ENCODE measurements at places on chromosomes 13 and 19.

GRCh38 chr19:41785653-41786052 lies 10.7 kb upstream of the CEACAM3 start:
- peak; percentile 85 for DNase-seq

DNA sequence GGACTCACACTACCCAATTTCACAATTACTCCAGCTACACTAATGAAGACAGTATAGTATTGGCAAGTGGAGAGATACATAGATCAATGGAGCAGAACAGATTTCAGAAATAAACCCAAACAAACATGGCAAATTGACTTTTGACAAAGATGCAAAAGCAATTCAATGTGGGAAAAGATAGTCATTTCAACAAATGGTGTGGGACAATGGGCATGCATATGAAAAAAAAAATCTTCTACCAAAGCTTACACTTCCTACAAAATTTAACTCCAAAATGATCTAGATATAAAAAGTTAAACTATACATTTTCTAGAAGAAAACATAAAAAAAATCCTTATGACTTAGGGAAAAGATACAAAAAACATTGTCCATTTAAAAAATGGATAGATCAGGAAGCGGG lies 2.7 kb upstream of the IGFL4 start:
- no peak for DNase-seq

DNA sequence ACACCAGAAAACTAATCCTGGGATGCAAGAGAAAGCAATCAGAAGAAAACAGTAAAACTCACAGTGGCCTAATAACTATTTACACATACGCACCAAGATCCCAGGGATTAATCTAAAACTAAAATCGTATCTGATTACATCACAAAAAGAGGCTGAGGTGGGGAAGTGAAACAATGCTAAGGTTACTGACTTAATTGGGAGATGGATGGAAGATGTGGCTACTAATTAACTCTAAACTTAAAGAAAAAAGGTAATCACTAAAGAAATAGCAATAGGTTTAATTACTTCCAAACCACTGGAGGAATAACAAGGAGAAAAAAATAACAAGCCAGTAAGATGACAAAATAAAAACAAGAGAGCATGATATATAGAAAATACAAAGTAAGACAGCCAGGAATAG lies 50.4 kb downstream of the NUFIP1 start:
- no peak for DNase-seq

- DNase-seq = no peak
Observed at GRCh38 chr13:106468207-106468606, 67.3 kb downstream of the EFNB2 start.

DNA sequence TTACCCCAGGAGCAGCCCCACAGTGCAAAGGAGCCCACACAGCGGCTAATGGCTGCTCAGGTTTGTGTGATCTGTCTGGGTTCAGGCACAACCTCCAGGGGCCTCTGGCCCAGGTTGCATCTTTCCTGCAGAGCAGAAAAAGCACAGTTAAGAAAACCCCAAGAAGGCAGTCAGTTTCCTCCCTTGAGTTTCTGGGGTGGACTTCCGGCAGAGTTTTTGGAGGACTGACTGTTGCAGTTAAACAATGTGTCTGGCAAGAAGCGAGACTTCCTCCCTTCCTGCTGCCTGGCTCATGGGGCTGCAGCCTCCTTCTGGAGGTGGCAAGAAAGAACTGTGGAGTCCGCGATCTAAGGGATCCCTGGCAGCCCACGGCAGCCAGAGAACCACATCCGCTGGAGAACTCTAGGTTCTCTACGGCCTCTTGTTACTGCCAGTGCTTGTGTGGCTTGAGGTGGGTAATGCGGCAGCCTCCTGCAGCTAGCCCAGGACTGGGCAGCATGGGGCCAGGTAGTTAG lies 114.4 kb downstream of the ZDHHC20 start:
- DNase-seq = peak; percentile 55

- DNase-seq = no peak
Observed at GRCh38 chr19:47000373-47000772, 19.3 kb upstream of the NPAS1 start.

DNA sequence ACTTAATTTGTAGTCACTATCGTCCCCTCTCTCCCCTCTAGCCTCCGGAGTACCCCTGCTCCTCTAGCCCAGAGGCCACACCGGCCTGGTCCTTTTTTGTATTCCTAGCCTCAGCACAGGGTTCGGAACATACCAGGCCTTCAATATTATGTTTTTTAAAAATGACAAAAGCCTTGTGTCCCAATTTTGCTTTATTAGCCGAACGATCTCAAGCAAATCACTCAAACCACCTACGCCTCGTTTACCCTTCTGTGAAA lies 463 bp upstream of the POMP start:
- DNase-seq = peak; percentile 10

DNA sequence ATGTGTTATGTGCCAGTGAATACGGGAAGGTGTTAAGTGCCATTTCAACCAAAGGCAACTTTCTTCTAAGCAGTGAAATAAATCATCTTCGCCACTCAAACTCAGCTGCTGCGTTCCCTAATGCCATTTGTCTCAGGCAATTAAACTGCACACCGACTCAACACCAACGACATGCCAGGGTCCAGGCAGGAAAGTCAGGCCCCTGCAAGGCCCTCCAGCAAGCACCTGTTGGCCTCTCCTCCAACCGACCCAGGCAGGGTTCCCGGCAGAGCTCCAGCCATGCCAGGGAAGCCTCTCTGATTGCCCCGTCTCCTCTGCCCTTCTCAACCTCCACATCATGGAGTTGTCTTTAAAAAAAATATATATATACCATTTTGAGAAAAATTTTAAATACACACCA lies 21.8 kb downstream of the SAFB2 start:
- no peak for DNase-seq

DNA sequence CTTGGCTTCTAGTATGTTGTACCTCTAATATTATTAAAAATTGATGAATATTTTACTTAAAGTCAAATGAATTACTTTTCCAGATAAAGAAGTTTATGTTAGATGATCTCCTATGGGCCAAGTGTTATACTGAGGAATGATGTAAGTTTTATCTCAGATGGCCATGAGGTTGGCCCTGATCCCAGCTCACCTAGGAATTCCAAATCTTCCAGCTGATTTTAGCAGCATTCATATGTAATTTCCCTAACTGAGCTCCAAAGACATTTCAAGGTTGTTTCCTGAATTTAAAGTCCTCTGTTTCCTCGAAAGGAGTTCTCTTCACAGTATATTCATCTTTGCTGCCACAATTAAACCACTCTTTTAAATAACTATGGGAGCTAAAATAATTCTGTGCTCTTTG lies 1670.4 kb upstream of the SPRY2 start:
- DNase-seq = no peak

DNA sequence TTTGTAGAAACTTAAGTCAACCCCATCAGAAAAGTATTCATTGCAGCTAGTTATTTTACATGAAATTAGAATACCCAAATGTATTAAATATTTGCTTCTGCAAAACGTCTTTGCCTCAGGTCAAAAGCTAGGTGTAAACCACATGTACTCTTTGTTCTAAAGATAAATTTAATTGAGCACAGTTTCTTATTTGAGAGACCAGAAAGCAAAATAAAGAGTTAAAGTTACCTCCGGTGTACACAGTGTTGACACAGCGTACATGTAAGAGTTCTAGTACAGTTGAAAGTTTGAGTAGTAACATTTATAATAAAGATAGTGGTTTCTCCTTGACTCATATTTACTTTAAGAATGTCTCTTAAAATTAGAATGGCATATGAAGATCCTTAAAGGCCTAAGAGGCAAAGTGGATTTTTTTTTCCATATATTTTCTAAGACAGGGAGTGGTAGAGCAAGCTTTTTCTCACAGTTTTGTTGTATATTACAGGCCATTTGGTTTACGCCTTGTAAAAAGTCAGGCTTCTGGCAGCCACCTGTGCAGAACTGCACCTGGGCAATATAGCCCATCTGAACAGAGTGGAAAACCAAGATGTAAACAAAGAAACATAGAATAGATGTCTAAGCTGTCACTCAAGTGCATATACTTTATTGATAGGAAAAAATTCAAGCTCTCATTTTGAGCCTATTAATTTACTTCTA lies 2.9 kb downstream of the LRCH1 start:
- no peak for DNase-seq
